ENCODE measurements at places on chromosomes 2 and 18.
A peak's percentile ranks its signal among the peaks of the same experiment; 100 is the strongest.

- peak; percentile 19 for DNase-seq
Measured at GRCh38 chr2:165874445-165875039, 79.0 kb downstream of the TTC21B start.

- DNase-seq: no peak
Measured at GRCh38 chr18:5640939-5641338, 97.1 kb upstream of the EPB41L3 start.

- no peak for DNase-seq
Measured at GRCh38 chr2:24452502-24452885, 38.6 kb upstream of the NCOA1 start.

DNA sequence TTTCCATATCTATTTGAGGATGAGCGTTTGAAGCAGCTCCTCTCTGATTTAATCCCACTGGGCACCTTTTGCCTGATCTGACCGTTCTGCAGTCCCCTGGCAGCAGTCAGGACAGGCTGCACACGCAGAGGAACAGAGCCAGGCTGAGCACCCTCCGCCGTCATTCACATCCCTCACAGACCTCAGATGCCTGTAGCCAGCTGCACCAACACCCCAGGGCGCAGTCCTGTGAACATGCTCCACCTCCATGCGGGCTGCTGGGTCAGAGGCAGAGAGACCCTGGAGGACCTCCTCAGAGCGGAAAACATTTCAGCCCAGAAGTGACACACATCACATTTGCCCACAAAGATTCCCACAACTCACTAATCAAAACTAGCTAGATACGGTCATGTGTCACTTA lies 146.1 kb downstream of the SEPTIN10 start:
- DNase-seq: no peak

- no peak for DNase-seq
Measured at GRCh38 chr2:127228102-127228501, 8.0 kb upstream of the CYP27C1 start.

GRCh38 chr2:84925336-84925723 lies 19.9 kb downstream of the TMSB10 start:
- no peak for DNase-seq

- no peak for DNase-seq
Measured at GRCh38 chr18:36185157-36185556, 2.1 kb upstream of the MOCOS start.

- DNase-seq: no peak
Measured at GRCh38 chr2:74290466-74291217, 52.6 kb downstream of the SLC4A5 start.

- DNase-seq: peak; percentile 97
Measured at GRCh38 chr18:9827793-9828505, 57.8 kb upstream of the TXNDC2 start.

DNA sequence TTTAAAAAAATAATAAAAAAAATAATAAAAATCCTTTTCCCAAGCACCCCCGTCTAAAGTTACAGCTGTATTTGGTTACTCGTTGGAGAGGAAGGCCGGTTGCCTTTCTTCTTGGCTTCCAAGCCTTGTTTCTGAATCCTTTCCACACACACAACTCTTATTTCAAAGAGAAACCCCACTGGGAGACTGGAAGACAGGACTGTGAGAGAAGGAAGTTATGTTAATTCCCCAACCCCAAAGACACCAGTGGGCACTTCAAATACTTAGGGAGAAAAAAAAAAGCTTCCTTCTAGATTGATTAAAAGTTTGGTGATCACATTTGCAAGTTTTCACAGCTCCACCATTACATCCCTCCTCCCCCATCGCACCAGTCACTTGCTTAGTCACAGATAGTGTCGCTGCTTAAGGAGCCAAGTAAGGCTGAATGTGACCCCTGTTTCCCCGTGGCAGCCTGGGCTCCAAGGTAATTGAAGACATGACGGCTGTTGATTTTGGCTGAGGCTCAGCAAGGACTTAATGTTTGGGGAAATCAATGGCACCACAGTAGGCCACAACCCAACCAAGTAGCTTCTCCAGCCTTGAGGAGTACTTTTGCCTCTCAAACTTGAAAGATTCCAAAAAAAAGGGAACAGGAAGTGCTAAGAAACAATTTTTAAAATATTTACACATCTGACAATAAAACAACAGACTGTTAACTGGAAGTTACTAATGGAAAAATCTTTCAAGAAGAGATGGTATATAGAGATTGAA lies 40.8 kb upstream of the FRZB start:
- DNase-seq: no peak

- DNase-seq: no peak
Measured at GRCh38 chr2:204544961-204545860, at the start of gene PARD3B. PARD3B (plus strand) TSS chr2:204545475; CDS start chr2:204546000, 525 bp downstream.

DNA sequence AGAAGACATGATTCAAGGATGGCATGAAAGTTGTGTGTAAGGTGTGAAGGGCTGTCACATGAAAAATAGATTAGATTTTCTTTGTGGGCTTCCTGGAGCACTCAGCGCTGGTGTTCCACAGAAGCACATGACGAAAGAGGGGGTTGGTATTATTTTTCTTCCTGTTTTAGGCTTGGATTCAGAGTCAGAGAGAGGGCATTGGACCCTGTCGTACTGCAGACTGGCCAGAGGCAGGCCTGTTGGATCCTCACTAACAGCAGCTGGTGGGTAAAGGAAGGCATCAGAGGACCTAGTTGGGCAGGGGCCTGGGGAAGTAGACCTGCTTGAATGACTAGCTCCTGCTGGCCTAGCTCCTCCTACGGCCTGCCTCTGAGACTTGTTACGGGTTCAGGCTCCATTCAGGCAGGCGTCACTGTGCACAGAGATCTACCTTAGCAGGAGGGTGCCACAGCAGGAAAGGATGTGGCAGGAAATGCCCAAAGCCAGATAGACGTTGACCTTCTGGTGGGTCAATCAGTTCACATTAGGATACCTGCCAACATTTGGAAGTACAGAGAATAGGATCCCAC lies 13.1 kb downstream of the CTLA4 start:
- no peak for DNase-seq

DNA sequence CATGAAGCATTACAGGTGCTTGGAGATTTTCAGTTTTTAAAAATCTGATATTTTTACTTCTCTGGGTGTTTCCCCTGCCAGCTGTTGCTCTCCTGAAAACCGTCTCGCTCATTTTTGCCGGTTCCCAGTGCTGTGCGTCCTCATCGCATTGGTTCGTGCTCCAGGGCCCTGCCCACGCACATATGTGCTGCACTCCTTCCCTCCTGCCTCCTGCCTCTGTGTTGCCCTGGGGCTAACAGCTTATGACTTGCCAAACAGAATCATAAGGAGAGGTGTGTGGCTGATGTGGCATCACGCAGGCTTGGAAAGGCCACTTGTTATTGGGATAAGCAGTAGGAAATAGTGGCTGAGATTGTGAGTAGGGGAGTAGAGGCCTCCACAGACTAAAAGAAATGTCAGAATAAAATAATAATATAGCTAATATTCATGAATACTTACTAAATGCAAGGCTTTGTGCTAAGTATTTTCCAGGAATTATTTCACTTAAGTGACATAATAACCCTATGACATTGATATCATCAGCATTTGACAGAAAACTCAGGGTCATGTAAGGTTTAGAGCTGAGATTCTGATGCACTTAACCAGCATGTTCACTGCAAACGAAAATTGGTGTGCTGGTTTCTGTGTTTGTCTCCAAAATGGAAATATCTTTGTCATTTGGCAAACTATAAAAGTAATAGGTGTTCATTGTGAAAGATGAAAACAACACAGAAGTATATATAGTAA lies 53.5 kb downstream of the SLC4A1AP start:
- DNase-seq: no peak

DNA sequence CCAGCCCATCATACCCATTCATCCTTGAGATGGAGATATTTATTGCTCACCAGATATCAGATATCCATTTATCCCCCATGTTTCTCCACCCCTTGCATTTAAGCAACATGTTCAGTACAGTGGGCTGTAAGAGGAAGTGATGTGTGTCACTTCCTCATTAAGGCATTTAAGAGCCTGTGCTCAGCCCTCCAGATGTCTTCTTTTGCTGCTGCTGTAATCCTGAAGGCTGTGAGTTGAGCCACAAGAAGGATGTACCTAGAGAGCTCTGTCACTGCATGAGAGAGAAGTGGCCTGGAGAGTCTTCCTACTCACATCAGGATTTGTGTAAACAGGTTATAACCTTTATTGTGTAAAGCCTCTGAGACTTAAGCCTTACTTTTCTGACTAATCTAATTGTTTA lies 151.8 kb upstream of the UNC80 start:
- no peak for DNase-seq

GRCh38 chr2:99762714-99763113 lies 272.9 kb upstream of the REV1 start:
- DNase-seq: no peak

DNA sequence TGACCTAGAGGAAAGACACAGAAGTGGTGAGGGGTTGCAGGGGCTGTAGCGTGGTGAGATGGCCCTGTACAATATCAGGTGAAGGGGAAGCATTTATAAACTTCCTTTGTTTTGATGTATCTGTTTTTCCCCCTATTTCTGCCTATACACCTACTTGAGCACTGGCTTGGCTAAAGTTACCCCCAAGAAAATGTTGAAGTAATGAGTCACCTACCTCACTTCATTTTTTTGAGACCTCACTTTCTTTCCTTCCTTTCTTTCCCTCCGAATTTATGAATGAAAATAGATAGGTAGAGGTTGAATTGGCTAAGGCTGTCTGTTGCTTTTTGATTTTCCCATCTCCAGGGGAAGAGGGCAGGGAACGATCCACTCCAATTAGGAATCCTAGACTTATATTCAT lies 231.1 kb upstream of the EPAS1 start:
- no peak for DNase-seq

DNA sequence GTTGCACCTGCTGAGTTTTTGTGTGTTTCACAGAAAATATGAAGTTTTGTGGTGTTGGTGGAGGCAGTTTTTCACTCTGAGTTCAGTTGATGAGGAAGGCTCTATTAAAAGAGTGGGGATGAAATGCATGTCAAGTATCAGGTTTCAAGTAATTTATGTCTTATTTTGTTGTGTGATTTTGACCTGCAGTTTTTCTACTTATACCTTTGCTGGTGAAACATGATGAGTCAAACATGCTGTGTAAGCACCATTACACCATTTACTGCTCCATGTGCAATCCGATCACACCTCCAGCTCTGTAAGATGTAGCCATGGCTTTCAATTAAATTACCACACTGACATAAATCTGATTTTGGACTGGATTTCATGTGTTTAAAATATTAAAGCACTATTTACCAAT lies 174.5 kb upstream of the ZEB2 start:
- DNase-seq: no peak

DNA sequence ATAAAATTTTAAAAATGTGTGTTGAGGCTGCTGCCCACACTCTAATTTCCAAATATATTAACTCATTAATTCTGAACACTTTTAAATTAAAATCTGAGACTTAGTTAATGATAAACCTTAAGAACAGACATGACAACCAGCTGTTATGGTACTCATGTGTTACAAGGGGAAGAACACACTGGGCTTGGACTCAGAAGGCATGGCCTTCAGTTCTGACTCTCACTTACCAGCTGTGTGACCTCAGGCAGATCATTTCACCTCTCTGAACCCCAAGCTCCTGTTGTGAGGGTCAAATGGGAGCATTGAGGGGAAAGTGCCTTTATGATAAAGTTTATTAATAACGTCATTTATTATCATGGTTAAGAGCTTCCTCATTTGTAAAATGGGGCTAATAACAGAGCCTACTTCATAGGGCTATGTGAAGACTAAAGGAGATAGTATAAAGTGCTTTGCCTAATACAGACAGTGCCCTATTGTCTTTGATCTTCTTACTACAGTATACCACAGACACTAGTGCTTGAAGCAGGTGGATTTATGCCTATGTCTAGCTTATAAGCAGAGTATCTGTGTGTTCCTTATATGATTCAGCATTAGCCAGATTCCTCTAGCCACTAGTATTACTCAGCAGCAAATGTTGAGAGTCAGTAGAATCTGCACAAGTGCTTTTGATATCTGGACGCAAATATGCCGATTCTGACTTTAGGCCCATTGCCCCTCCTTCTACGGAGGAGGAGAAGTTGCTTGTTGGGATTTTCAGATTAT lies 99.6 kb downstream of the SGPP2 start:
- no peak for DNase-seq

- no peak for DNase-seq
Measured at GRCh38 chr2:173854840-173855239, 110.3 kb downstream of the SP3 start.

DNA sequence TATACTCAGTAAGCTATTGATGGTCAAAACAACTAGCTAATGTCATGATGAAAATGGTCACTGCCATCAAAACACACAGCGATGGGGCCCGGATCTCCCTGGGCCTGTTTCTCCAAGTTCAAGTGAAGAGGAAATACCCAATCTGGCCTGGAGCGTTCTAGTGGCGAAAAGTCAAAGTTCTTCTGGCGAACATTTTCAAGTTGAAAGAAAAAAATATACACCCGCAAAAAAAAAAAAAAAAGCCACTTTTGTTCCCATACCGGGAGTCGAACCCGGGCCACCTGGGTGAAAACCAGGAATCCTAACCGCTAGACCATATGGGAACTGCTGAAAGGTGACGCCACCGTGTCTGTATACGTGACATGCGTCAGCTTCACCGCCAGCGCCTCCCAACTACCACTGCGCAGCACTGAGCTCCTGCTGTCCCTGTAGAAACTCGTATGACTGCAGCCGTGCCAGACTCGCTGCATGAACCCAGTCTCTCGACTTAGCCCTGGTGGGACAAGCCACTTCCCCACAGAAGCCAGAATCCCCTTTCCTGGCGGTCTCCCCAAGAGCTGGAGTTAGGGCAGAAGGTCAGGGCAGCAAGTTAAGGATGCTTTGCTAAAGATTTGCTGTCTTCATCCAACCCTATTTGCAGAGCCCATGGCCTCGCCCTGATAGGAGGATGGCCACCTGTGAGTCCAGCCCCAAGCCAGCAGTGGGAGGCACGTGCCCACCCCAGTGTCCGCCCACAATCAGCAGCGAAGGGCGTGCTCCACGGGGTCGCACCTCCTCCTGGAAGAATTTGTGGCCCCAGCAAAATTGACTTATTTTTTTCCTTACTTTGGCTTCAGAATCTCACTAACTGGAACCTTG lies 5.6 kb upstream of the IMP4 start:
- peak; percentile 44 for DNase-seq

DNA sequence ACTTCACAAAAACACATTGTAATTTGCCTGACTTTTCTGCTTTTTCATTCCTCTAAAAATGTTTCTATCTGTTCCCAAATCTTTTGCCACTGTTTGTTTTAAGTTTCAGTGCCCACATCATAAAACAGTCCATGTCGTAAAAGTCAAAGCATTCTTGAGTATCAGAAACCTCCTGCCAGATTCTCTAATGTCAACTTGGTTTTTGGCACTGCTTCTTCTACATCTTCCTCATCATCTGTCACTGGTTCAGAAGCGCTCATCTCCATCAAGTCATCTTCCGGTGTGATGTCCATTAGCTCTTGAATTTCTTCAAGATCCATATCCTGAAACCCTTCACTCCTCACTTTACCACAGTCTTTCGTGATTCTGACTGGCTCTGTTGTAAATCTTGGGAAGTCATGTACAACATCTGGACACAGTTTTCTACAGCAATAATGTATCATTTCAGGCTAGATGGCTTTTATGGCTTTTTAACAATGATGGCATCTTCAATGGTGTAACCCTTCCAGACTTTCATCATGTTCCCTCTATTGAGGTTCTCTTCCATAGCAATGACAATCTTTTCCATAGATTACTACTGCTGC lies 19.6 kb downstream of the CUL3 start:
- no peak for DNase-seq
